ENCODE measurements at places on chromosomes 7 and 10.

GRCh38 chr10:46239993-46240683 is 46.7 kb upstream of the ANTXRL start:
- no peak for DNase-seq

GRCh38 chr7:41882745-41883420 is 180.0 kb upstream of the INHBA start:
- DNase-seq, result no peak

- DNase-seq, result no peak
Observed at GRCh38 chr7:139531094-139531493, 7.6 kb downstream of the CLEC2L start.

GRCh38 chr10:108904163-108904838 is 1019.0 kb downstream of the XPNPEP1 start:
- DNase-seq, result no peak

DNA sequence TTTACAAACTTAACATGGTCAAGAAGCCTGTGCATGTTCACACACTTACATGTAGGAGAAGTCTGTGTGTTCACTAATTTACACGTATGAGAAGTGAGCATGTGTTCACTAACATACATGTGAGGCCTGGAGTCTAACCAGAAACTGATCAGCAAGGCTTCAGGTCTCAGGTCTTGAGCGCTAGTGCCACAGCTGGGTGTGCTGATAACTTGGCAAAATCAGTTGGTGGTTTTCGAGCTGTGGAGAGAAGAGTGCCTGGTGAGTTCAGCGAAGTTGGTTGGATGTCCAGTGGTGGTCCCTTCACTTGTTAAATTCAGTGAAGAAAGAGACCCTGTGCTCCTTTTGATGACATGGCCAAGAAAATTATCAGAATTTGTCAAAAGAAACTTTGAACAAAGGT is 98.7 kb downstream of the CELF2 start:
- DNase-seq, result no peak

DNA sequence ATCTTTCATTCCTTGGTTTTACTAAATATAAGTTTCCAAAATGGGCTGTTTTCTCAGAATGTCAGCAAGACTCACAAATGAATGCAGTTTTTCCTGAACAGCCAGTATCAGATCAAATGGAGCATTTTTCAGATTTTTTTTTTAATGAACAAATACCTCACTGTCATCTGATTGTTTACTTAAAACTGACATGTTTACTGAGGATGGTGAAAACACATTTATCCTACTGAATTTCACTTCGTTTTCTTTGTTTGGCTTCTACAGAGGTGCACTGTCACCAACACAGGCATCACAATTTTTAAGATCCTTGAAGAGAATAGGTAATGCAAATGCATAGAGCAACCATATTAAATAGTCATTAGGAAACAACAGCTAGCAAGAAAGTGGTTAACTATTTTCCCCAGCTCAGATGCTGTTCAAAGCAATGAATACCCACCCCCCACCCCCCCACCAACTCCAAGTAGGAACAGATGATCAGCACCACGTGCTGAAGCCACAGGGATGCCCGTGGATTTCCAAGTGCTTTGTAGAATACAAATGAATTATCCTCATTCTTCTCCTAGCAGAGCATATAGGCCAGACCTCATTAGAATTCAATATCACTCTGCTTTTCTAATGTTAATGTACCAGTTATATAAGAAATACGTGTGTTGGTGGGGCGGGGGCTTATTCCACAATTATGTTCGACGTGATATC is 205.9 kb downstream of the SKAP2 start:
- peak; percentile 32 for DNase-seq

DNA sequence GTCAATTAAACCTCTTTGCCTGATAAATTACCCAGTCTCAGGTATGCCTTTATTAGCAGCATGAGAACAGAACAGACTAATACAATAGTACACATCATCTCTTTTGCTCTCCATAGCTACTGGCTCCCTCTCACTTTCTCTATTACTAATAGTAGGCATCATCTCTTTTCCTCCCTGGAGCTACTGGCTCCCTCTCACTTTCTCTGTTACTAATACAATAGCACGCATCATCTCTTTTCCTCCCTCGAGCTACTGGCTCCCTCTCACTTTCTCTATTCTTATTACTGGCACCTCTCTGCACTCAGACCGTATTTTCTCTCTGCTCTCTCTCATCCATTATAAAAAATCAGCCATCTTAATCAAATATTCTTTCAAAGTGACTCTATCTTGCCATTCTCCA is 37.1 kb downstream of the SLC25A13 start:
- DNase-seq, result no peak

GRCh38 chr10:91593366-91593765 is 39.5 kb downstream of the PPP1R3C start:
- DNase-seq, result no peak

GRCh38 chr10:76428551-76429367 is 997.3 kb downstream of the LRMDA start:
- DNase-seq, result peak; percentile 66

DNA sequence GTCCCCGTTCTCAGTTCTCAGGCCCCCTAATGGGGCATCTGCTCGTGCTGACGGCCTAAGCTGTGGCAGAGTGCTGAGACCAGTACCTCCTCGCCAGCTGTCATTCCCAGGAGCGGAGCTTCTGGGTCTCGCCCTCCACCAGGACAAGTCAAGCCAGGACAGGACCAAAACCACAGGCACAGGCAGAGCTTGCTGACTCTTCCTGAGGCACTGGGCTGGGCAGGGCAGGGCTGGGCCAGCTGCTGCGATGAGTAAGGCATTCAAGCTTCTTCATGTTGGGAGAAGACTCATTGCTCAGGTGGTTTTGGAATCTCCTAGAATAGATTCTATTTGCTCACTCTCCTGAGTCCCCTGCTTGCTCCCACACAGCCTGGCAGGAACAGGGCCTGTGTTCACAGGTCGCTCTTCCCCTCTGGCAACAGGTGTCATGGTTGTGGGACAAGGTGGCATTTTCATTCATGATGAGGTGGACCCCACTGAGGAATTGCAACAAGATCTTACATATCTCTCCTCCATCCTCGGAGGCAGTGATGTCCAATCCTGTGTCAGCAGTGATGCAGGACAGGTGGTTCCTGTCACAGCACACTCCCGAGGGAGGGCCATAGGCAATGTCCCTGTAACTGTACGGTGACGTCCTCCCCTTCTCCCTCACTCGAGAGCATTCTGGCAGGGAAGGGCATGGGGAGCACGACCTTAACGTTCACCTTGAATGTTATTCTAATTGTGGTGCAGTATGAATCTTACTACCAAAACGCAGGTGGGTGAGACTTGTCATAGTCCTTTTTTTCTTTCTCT is 17.0 kb upstream of the SH3PXD2A start:
- no peak for DNase-seq

DNA sequence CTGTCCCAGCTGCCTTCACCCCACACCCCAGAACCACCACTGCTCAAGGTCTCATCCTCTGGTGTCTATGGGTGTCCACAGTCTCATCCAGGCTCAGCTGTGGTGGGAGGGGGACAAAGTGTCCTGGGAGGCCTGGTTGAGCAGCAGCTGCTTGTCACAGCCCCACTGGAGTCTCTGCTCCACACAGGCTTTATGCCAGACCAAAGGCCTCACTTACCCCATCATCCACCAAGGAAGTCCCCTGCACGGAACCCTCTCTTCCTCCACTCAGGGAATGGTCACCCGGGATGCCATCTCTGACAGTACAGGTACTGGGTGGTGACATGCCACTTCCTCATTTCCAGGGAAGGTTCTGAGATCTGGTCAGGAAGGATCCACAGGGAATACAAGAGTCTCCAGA is 925.4 kb upstream of the ZNF722 start:
- no peak for DNase-seq

- no peak for DNase-seq
Observed at GRCh38 chr10:64586934-64587503, 1065.8 kb downstream of the REEP3 start.

- no peak for DNase-seq
Observed at GRCh38 chr10:20871970-20872369, 25.1 kb downstream of the NEBL start.

GRCh38 chr10:32005050-32005449 is 51.2 kb downstream of the KIF5B start:
- DNase-seq, result no peak

- DNase-seq, result peak; percentile 41
Observed at GRCh38 chr7:106166651-106167342, 54.7 kb upstream of the SYPL1 start.

- no peak for DNase-seq
Observed at GRCh38 chr10:34327184-34327583, 487.9 kb downstream of the PARD3 start.

GRCh38 chr10:127853868-127854768 is 38.6 kb downstream of the CLRN3 start:
- DNase-seq, result no peak

- DNase-seq, result no peak
Observed at GRCh38 chr7:134329614-134330346, 13.1 kb upstream of the SLC35B4 start.

DNA sequence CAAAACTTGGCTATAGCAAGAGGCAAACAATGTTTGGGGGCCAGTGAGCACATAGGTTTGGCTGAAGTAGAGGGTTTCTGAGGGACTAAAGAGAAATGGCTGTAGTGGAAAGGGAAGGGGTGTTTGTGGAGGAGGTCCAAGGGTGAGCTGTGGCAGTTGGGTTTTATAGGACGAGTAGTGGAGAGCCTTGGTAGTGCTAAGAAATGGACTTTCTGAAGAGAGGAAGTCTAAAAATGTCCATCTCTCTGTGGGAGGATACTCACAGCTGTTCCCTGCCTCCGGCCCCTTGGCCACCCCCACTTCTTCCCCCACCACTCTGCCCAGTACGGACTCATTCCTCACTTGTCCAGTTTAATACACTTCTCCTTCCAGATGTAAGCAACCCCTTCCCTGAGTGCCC is 64.3 kb downstream of the ZNF22 start:
- no peak for DNase-seq

GRCh38 chr7:22444181-22444971 is 55.6 kb downstream of the STEAP1B start:
- no peak for DNase-seq

- no peak for DNase-seq
Observed at GRCh38 chr7:71133856-71134255, 1.9 kb downstream of the GALNT17 start.

- DNase-seq, result no peak
Observed at GRCh38 chr10:131452926-131453720, 141.6 kb upstream of the TCERG1L start.

GRCh38 chr7:158531661-158532060 is 56.0 kb downstream of the PTPRN2 start:
- DNase-seq, result no peak

DNA sequence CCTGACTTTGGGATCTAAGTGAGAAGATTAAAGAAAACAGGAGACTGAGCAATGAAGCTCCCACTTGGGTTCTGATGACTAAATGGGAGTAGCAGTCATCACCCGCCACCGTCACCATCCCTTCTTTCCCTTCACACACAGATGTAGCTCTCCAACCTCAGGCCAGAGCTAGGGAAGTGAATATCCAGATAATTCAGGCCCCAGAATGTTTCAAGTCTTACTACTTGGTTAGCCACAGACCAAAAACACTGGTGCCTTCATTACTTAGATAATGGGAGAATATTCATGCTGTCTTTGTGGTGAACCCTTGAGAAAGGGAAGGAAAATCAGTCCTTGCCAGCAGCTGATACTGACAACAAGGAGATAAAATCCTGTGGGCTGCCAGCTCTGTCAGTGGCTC is 100.7 kb downstream of the OSBPL3 start:
- no peak for DNase-seq

DNA sequence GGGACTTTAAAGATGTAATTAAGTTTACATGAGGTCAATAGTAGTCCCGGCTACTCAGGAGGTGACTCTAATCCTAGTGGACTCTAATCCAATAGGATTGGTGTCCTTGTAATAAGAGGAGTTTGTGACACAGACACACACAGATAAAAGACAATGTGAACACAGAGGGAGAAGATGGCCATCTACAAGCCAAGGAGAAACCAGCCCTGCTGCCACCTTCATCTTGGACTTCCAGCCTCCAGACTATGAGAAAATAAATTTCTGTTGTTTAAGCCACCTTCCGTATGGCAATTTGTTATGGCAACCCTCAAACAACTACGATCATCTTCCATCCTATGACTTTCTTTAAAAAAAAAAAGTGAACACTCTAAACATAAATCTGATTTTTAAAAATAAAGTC is 116.3 kb downstream of the ALOX5 start:
- no peak for DNase-seq

GRCh38 chr7:98289333-98289875 is 7.9 kb downstream of the BRI3 start:
- no peak for DNase-seq

DNA sequence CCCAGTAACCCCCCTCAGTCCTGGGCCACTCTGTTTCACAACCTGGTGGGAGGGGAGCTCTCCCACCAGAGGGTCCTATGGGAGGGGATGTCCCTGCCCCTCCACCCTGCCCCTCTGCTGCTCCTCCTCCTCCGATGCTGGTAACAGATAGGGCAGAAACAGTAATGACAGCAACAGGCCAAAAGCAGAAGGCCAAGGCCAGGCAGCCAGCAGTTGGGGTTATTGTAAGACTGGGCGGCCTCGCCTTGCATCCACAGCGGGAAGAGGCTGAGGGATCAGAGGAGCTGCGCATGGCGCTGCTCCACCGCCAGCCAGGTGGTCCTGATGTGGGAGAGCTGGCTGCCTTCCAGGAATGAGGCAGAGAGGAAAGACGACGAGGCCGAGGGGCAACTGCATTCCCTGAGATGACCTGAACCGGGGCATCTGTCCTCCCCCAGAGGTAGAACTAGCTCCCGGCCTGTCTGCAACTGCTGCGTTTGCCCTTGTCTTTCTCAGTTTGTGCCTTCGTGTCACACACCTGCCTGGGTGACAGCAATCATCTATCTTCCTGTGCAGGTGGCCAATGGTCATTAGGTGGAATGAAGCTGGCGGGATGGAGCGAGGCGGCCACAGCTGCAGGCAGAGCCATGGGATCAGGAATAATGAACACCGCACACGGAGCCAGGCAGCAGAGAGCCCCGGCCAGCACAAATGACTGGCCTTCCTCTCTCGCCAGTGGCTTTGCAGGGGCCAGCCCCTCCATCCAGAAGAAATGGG is 54.0 kb upstream of the CACUL1 start:
- no peak for DNase-seq

DNA sequence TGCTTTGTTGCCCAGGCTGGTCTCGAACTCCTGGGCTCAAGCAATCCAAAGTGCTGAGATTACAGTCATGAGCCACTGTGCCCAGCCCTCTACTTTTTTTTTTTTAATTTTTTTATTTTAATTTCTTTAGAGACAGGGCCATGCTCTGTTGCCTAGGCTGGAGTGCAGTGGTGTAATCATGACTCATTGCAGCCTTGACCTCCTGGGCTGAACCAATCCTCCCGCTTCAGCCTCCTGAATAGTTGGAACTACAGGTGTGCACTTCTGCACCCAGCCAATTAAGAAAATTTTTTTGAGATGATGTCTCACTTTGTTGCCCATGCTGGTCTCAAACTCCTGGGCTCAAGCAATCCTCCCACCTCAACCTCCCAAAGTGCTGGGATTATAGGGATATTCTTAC is 528.6 kb downstream of the GATA3 start:
- DNase-seq, result no peak

Measured in NCI-H446 treated with DMSO at 0.1 percent for 48 hours (cell line).